Motor neuron (in vitro differentiated cells): ENCODE measurements at places on chromosomes 2 and 18. TPM values are rescaled to one million over a fixed set of nuclear protein-coding genes. Genes with fewer than 3 reads are reported as not detected.

Gene FAM136A
- total RNA-seq, result 34.5 and 35.0 TPM in 2 replicates

Gene RTP5
- 0.07 and 0.37 TPM in 2 replicates for total RNA-seq

Gene L3MBTL4
- 0.46 and 0.75 TPM in 2 replicates for total RNA-seq

Gene UGT1A7
- total RNA-seq, result 0.09 and 0.13 TPM in 2 replicates

Gene MZT2B
- 247 and 248 TPM in 2 replicates for total RNA-seq

Gene ADGRF3
- 0.97 and 1.1 TPM in 2 replicates for total RNA-seq

Gene STARD6
- 0.05 and 0.31 TPM in 2 replicates for total RNA-seq

Gene FEV
- 0.16 TPM in 1 of 2 replicates, not detected in the other for total RNA-seq

Gene CCL20
- not detected in 2 replicates for total RNA-seq

Gene NDUFS1
- 89.1 and 95.6 TPM in 2 replicates for total RNA-seq

Gene CCDC102B
- total RNA-seq, result 7.3 and 7.4 TPM in 2 replicates

Gene HOXD8
- 41.6 and 45.0 TPM in 2 replicates for total RNA-seq
